Kidney tubule cell (primary cell): ENCODE measurements at places on chromosomes 5 and 9.
A peak's percentile ranks its signal among the peaks of the same experiment; 100 is the strongest.

- no peak for DNase-seq
Measured at GRCh38 chr5:42520957-42521356, 97.7 kb downstream of the GHR start.

DNA sequence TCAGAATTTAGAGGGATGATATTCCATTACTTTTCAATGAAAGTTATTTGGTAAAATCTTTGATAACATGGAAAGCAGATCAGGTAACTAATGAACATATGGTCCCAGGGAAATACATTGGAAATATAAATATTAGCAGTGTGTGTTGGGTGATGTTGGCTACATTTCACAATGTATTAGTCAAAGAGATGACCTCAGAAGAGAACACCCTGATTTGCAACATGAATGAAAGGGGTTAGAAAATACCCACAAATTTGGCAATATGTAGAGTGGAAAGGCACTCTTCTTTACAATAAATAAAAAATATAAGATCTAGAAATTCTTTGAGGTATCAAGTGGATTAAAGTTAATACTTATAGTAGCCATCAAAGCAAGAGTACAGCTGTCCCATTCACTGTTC lies 606.7 kb downstream of the PSAT1 start:
- DNase-seq = no peak

DNA sequence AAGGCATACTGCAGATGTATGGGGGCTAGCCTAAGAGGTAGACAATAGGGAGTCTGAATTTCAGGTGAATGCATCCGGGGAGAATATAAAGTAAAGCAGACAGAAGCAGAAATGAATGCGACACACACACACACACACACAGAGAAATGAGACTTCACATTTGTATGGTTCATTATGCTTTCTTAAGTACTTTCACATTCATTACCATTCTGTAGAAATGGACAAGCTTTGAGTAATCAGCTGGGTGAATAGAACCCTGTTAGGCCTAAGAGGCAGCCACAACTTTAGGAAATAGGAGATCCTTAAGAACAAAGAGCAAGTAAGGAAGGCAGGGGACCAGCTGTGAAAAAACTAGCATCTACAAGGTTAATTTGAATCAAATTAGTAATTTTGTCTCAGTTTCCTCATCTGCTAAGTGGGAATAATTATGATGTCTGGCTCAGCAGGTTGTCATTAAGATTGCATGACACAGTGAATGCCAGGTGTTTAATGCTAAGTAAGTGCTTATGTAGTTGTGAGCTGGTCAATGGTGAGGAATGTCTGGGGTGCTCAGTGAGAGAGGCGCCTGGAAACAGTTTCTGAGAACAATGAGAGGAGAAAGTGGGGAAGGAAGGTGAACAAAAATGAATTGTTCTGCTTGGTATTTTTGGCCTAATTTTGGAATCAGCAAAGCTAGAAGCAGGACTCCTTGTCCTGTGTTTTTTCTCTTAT lies 265.8 kb upstream of the CLINT1 start:
- DNase-seq = no peak

DNA sequence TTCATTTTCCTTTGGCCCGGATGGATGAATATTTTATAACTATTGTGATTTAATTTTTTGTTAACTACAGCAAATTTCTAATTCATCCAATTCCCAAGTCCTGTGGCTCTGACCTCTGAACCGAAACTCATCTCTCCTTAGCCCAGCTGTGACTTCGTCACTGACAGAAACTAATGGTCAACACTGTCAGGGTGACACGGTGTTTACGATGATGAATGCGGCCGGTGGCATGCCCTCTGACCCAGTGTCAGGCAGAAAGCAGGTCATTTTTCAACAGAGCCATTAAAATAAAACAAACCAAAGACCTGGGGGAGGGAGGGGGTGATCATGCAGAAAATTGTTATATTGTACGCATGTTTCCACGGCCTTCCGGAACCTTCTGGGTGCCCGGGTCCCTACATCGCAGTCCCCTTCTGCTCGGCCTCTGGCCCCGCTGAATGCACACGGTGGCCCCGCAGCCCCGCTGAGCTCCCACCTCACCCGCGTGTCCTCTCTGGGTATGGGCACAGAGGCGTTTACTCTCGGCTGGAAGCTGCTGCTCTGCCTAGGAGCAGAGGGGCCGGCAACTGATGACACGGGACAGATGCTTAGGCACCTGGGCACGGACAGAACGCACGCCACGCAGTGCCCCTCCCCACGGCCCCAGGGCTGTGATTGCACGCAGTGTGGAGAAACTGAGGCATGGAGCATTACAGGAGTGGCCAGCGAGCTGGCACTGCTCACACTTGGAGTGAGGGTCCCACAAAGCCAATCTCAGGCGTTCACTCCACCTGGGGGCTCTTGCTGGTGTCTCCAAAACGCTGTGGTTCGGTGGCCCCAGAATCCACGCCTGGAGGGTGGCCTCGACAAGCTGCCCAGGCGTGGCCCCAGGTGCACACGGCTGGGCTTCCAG lies 8.1 kb downstream of the CCDC187 start:
- peak; percentile 65 for DNase-seq

DNA sequence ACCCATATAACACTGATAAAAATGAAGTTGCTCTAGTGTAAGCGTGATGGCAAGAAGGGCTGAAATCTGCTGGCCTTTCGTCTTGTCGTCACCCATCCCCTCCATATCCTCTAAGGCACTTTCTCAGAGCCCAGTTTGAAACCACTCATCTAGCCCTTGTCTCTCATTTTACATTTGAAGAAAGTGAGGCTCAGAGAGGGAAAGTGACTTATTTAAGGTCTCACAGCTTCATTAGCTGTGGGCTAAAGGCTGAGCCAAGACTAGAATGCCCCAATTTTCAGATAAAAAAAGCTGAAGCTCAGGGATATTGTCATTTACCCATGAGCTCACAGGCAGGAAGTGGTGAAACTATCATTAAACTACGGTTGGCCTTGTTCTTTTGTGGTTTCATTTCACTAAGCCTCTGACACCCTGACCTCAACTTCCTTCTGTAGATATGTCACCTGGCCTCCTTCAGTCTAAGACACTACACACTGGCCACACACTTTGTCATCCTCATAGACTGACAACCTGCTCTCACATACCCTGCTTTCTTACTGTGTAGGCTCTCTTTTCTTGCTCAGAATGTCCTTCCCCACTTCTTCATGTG lies 176.7 kb upstream of the DMAC1 start:
- peak; percentile 86 for DNase-seq

DNA sequence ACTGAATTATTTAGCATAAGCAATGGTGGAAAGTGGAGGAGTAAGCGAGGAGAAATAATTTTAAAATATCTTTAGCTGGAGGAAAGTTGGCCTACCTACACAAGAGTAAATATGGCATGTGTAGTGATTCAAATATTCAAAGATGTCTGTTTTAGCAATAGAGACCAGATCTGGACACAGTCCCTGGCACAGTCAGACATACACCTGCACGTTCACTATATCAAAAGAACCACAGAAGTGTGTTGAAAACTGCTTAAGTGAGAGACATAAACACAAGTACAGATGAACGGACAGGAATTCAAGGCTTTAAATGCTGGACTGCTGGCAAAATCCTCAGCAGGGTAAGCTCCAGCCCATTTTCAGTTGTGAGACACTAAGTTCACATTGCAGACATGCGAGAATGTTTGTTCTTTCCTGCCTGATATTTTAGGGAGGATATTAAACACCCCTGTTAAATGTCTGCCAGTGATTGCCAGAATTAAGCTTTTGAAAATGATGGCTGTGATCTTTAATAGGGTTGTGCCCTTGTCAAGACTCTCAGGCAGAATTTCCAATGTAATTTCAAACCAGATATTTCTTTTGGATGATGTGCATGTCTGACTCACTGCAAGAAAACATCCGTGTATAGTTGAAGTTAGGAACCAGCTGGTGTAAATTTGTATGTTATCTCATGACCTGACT lies 810.6 kb downstream of the TLE4 start:
- DNase-seq = no peak

DNA sequence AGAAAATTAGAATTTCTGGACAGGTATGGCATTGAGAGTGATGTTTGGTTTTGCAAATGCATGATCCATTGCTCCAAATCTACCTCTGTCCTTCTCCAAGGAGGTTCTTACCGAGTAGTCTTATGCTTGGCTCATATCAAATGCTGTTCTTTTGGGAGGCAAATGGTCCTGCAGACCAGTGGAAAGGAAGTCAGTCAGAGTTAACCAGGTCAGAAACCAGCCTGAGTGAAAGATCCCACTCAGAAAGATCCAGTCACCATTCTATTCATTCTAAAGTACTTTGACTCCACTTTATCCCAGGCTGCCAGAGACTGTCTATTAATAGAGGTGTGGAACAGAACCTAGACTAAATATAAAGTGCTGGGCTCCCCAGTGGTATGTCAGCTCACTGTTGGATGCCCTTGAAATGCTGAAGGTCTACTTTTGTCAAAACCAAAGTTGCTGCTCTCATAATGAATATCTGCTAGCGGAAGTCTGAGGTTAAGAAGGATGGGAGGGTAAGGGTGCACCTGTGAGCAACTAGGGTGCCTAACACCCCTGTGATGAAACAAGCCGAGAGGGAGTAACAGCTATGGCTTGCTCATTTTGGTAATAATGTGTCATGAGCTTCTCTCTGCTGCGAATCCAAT lies 302.2 kb downstream of the ZNF608 start:
- DNase-seq = no peak

DNA sequence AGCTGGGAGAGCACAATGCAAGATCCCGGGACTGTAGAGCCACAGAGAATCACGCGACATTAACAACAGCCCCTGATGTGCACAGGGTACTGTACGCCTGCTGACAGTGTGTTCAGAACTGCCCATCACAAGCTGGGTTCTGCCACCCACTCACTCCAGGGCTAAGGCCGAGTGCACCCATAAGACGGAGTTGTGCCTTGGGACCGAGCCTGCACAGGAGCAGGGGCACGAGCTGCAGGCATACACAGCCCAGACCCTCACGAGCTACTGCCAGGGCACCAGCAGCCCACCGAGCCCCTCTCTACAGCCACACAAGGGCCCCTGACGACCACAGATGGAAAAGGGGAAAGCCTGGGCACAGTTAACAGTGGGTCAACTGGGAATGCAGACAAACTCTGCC lies 67.8 kb downstream of the CAMSAP1 start:
- DNase-seq = no peak

DNA sequence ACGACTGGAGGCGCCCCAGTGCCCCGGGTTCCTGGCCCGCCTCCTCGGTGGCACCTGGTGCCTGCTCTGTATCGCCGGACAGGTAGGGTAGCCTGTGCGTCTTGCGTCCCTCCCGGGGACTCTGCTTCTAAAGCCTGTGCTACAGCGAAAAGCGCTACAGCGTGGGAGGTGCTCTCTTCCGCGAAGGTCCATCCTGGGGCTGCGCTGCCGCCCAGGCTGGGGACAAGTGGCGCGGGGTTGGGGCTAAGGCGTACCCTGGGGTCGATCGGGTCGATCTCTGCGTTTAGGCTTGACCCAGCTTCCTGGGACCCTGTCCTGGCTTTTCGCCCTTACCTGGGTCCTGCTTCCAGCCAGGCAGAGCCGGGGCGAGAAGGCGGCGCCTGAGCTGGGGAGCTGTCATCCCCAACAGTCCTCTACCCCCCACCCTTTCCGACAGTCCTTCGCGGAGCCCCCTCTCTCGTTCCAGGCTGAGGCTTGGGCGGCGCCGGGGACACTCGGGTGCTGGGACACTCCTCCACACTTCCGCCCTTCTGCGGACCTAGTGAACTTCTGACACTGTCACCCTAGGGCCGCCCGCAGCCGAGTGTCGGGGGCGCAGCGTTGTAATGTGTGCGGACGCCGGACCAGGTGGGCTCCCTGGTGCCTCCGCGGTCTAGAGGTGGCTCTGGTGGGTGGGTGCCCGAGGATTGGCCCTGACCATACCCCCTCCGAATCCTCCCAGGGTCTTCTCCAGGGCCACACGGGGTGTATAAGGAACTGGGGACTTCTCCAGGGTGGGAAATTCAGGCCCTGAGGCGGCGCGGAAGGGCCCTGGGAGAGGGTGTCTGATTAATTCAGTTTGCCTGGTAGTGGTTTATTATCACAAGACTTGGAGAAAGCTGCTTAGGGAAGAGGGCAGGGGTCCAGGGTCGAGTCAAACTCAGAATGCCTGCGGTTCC lies 328.2 kb downstream of the SH3GL2 start:
- no peak for DNase-seq

- DNase-seq = peak; percentile 11
Measured at GRCh38 chr5:40124367-40124766, 555.3 kb upstream of the PTGER4 start.

- DNase-seq = peak; percentile 74
Measured at GRCh38 chr5:115414406-115415142, 118.1 kb upstream of the CCDC112 start.

GRCh38 chr5:140148508-140148907 lies 22.8 kb downstream of the IGIP start:
- DNase-seq = peak; percentile 32

- no peak for DNase-seq
Measured at GRCh38 chr9:86836797-86837196, 110.5 kb downstream of the GAS1 start.

- DNase-seq = peak; percentile 58
Measured at GRCh38 chr5:125189531-125189941, 443.1 kb upstream of the ZNF608 start.

DNA sequence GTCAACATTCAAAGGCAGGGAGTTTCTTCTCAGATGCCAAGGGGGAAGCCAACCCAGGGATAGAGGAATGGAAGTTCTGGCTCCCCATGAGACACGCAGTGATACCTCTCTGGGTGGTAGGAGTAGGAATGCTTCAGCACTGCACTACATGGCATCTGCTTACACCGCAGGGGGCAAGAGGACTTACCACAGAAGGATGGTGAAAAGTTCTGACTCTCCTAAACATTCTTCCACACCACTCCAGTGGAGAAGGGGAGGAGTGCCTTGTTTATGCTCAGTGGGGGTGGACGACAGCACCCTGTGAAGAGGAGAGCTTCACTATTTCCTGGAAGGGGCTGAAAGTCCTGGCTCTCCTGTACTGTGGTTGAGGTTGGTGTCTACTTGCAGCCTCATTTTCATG lies 1011.3 kb upstream of the WWC1 start:
- DNase-seq = no peak

GRCh38 chr9:119005162-119005561 lies 364.1 kb downstream of the BRINP1 start:
- DNase-seq = peak; percentile 86

- peak; percentile 19 for DNase-seq
Measured at GRCh38 chr5:76521240-76521758, 101.9 kb downstream of the F2RL2 start.

GRCh38 chr9:17005056-17005823 lies 129.6 kb upstream of the CNTLN start:
- peak; percentile 88 for DNase-seq

- DNase-seq = peak; percentile 91
Measured at GRCh38 chr9:98575379-98576346, 133.1 kb downstream of the GABBR2 start.

DNA sequence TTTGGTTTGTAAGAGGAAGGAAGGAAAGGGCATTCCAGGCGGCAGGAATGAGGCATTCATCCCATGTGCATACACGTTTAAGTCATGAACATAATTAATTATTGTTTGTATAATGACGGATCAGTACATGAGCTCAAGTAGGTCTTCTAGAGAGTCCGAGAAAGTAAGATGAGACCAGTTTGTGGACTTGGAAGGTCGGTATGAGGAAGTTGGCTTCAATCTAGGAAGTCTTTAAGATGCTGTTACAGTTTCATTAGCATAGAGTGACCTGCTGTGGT lies 2.1 kb downstream of the GTF3C4 start:
- DNase-seq = peak; percentile 66
